ENCODE measurements at places on chromosomes 5 and 9.
A peak's percentile ranks its signal among the peaks of the same experiment; 100 is the strongest.

DNA sequence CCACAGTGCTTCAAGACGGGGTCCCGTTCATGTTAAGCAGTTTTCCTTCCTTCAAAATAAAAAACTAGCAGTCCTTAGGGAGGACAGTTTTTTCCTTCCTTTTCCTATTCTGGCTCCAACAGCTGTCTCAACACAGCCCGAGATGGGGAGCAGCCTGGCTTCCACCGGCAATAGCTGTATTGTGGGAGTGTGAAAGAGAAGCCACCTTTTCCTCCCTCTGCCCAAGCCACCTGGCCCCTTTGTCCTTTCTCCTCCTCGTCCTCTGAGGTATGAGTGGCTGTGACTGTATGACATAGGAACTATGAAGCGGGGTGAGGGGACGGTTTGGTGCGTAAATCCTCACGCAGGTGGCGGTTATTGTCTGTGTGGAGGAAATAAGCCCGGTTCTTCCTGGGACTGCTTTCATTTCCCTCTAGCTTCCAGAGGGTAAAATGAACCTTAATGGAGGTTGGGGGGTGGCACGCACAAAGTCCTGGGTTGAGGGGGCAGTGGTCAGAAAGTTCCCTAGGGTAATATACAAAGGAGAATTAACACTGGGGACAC lies 292.0 kb upstream of the DMRT1 start:
- DNase-seq: no peak

GRCh38 chr9:93059011-93059714 lies 662 bp downstream of the SUSD3 start:
- peak; percentile 44 for DNase-seq

DNA sequence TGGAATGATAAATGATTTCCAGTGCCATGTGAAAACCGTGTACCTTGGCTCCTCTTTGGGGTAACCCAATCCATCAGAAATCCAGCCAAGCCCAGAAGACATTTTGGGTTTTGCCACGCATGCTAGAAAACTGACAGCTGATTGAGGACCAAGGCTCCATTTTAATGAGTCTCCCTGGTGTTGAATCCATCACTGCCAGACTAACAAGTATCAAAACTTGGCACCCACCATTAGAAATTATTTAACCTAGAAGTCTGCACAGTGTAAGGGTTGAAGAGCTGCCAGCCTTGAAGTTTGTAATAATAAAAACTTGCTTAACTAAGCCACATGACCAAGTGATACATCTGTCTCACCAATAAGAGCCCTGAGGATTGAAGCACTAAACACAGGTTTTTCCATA lies 369.9 kb downstream of the DNAH5 start:
- DNase-seq: no peak

DNA sequence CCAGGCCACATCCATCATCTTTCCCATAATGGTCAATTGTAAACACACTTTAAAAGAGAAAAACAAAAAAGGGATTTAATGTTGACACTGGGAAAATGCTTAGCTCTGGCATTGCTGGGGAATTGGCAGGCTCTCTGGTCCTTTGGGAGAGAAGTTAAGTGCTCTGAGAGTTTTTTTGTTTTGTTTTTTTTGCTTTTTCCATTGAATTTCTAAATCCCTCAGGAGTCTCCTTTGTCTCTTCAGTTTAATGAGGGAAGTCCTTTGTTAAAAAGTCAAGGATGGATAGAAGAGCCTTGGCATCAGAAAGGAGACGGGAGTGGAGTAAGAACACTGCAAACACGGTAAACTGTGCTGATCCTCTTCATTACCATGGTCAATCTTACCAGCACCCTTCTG lies 7.1 kb upstream of the HAND1 start:
- DNase-seq: no peak

DNA sequence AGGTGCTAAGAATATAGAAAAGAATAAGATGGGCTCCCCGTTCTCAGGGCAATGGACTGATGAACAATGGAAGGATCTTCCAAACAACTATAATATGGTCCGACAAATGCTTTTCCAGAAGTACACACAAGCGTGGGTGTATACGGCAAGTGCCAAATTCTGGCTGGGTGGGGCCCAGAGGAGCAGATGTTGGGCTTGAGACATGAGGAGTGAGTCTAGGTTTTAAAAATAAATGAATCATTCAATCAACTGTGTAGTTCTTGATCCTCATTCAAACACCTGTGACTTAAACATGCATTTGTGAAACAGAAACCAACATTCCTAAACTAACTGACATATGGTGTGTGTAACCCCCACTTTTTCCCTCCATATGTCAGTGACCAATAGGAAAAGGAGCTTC lies 47.9 kb downstream of the MFAP3 start:
- no peak for DNase-seq

DNA sequence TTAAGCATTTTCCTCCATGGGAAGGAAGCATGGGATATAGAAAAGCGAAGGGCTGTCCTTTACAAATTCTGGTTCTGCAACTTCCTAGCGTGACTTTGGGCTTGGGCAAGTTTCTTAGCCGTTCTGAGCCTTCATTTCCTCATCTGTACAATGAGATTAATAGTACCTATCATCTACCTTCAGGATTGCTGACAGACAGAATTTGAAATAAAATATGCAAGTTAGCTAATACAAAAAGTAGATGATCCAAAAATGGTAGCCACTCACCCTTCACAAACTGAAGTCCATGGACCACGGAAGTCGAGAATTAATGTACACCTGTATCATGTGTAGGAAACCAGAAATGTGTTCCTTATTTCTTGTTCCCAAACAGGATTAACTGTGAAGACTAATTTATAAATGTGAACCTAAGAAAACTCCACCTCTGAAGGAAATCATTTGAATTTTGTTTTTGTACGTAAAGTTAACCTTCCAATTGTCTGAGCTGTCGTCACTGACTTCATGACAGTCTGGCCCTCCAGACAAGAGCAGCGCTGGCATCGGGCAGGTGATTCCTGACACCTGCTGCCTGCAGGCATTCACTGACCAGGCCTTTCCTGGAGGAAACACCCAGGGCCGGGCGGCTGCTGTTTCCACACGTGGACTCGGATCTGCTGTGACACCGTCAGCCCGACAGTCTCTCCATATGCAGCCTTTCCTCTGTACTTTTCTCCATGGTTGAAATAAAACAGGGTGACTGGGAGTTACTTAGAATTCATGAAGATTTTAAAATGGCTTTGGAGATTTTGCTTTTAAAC lies 63.4 kb downstream of the PSMB7 start:
- DNase-seq: no peak

DNA sequence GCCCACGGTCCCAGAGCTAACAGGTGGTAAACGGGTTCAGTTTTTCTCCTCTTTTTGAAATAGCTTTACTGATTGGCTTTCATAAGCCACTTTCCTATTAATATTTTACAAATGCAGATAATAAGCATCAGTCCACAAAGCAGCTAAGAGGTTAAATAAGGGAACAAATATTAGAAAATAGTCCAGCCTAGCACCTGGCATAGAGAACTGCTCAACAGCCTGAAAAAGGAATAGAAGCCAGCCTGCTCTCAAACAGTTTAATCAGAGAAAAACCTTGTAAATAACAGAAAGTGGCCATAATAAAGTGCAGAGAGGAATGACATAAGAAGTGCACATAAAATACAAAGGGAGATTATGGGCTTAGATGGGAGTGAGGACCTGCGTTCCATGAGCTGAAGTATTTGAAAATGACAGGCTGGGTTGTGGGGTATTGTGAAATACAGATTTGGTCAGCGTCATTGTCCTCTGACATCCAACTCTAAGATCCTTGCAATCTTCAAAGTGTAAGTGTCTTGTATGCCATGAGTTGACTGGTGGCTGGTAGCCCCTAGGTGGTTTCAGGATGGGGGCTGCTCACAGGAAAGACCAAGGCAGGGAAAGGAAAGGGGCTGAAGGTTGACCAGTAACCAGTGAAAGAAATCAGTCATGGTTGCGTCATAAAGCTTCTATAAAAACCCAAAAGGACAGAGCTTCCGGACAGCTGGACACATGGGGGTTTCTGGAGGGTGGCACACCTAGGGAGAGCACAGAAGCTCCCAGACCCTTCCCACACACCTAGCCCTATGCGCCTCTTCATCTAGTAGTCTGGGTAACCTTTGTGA lies 32.4 kb downstream of the MYO10 start:
- no peak for DNase-seq

GRCh38 chr9:19922476-19923118 lies 133.8 kb upstream of the SLC24A2 start:
- DNase-seq: no peak

GRCh38 chr5:73391441-73391881 lies 57.1 kb downstream of the FOXD1 start:
- DNase-seq: no peak

- DNase-seq: no peak
These were observed 1.8 kb downstream of the CCL28 start for GRCh38 chr5:43410414-43410813.

GRCh38 chr9:110186254-110186653 lies 21.7 kb downstream of the C9orf152 start:
- no peak for DNase-seq

GRCh38 chr5:51559339-51559738 lies 176.1 kb downstream of the ISL1 start:
- DNase-seq: no peak

DNA sequence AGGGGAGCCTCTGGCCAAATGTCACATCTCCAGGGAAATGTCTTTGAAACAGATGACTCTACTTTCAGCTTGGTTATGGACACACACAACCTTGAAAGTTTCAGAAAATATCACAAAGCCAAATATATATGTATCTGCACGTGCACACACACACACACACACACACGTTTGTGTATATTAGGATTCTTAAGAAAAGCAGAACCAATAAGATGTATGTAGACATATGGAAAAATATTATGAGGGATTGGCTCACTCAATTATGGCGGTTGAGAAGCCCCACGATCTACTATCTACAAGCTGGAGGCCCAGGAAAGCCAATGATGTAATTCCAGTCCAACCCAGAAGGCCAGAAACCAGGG lies 194.9 kb downstream of the PALM2AKAP2 start:
- no peak for DNase-seq

DNA sequence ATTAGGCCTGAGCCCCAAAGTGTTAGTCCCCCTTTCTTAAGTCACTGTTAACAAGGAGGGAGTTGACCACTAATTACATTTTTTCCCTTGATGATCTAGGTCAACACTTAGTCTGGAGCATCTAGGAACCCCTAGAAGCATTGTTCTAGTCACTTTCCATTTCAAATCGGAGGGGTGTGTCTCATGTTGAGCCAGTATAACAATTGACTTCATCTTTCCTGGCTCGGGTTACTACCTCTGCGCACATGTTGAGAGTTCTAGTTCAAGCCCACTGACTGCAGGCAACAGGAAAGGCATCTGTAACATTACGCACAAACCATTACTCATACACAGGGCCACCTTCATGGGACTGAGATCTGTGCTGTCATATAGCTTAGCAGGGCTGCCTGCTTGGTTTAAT lies 164.9 kb downstream of the NTRK2 start:
- DNase-seq: no peak

DNA sequence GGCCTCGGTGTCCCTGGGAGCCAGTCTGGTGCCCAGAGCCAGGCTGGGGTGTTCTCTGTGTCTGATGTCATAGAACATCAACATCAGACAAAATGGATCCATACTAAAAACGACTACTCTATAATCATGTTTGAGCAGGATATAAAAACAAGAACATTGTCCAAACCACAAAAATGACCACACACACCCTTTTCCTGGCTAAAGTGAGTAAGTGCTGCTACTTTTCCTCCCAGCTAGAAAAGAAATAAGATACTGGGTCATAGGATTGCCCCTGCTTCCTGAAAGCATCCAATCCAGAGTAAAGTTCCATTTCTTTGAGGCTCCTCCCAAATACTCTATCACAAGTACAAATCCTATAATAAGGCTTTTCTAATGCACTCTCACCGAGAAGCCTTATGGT lies 19.7 kb upstream of the TRAF1 start:
- no peak for DNase-seq

- no peak for DNase-seq
These were observed 53.8 kb upstream of the CLINT1 start for GRCh38 chr5:157912621-157913325.

- DNase-seq: no peak
These were observed 578.4 kb downstream of the CCDC171 start for GRCh38 chr9:16131264-16131663.

DNA sequence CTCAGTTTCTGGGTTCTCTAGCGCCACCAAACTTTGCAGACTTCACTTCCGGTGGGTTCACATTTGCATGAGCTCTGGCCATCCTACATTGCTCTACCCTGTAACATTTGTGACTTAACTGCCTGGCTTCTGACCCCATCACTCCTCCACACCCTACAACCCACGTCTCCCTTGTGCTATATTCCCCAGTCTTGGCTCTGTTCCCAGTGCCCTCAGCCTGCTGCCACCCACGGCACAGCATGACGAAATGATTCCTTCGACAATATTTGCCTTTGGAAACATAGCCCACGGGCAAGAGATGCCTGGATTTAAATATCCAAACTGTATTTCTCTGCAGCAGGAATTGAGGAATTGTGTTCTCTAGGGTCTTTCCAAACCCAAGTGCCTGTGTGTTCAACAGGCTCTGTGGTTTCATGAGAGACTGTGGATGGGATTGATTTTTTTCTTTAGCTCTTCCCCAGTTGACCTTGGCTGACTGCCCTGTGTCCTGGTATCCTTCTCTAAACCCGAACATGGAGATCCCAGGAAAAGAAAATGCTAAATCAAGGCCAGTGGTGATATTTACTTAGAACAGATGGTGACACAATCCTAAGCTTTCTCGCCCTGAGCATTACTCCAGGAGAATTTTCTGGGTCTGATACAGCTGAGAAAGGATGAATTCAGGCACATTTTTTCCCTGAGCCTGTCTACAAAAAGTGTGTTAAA lies 44.4 kb upstream of the GRIA1 start:
- no peak for DNase-seq

- no peak for DNase-seq
These were observed 5.2 kb downstream of the BTNL9 start for GRCh38 chr5:181045316-181045715.

DNA sequence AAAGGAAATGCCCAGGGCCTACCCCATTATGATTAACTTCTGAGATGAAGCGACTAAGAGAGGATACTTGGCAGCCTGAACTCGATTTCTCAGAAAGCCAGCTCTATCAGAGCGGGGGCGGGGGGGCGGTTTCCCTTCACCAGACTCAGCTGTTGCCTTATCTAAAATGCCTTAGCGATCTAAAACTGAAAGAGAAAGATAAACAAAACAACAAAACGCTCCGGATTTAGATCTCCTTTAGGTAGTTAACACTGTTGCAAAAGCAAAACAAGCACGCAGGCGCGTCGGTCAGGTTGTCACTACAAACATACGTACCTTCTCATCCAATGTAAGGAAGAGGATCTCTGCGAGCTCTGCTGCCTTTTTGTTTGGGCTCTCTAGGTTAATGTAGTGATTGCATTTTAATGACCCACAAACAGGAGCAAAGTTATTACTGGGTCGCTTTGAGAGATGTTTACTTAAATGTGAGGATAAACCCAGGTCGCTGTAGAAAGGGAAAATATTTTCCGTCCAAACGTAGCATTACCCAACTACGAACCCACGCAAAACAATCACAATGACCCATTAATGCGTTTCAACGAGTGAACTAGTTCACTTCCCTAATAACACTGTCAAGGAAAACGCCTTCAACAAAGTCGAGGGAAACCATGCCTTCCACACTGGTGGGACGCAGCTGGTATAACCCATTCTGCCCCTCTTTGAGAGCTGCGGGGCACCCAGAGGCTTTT lies 982 bp downstream of the EPB41L4A start:
- peak; percentile 70 for DNase-seq

Measured in activated naive CD4-positive, alpha-beta T cell treated with anti-CD3 and anti-CD28 coated beads for 36 hours (primary cell).